ENCODE measurements at places on chromosomes 4 and X.

GRCh38 chrX:103779141-103779789 is 2.6 kb downstream of the PLP1 start:
- DNase-seq, result no peak

GRCh38 chr4:56703378-56703777 is 22.3 kb upstream of the HOPX start:
- DNase-seq, result no peak

DNA sequence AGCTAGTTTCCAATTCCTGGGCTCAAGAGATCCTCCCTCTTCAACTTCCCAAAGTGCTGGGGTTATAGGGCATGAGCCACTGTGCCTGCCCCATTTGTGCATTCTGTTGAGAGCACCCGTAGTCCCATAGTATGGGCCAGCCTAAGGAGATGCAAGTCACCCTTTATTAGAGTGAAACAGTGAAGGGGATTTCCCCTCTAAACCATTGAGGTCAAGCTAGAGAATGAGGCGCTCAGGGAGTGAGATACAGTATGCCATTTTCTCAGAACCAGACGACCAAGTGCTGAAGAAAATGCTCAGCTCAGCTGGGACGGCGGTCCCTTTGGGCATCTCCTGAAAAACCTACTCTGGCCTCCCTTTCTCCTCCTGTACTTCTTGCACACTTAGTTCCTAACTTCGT is 18.7 kb downstream of the RNF4 start:
- DNase-seq, result no peak

GRCh38 chr4:167088115-167088514 is 146.2 kb downstream of the SPOCK3 start:
- DNase-seq, result no peak

- no peak for DNase-seq
These were observed 1222.0 kb upstream of the TENM3 start for GRCh38 chr4:181021213-181021612.

GRCh38 chr4:25535278-25535677 is 120.4 kb upstream of the SLC34A2 start:
- DNase-seq, result no peak

DNA sequence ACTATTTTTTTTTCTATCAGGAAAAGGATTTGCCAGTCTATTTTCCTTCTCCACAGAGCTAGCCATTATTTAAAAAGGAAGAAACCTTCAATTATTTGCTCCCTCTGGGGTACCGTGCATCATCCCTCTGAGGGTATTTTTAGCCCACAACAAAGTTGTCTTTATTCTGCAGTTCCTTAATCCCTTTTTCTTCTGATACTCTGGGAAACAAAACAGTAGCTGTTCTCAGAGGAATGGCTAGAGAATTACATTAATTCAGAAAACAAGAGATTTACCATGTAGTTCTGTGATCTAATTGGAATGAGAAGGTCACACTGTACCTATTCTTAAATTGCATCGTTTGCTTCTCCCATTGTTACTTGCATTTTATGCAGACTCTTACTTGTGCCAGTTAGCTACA is 1056.7 kb downstream of the STIM2 start:
- no peak for DNase-seq

DNA sequence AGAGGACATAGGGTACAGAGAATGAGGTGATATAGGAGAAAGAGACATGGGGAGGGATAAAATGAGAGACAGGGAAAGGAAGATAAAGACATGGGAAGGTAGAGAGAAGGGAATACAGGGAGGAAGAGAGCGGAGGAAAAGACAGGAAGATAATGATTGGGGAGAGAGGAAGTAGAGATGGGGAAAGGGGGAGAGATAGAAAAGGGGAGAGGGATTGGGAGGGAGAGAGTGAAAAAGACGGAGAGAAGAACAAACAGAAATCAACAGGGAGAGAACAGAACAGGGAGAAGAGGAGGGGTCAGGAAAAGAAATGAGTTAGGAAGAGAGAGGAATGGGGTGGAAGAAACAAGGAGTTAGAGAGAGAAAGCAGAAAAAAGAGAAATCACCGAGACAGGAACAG is 4.6 kb downstream of the GRIPAP1 start:
- DNase-seq, result no peak

DNA sequence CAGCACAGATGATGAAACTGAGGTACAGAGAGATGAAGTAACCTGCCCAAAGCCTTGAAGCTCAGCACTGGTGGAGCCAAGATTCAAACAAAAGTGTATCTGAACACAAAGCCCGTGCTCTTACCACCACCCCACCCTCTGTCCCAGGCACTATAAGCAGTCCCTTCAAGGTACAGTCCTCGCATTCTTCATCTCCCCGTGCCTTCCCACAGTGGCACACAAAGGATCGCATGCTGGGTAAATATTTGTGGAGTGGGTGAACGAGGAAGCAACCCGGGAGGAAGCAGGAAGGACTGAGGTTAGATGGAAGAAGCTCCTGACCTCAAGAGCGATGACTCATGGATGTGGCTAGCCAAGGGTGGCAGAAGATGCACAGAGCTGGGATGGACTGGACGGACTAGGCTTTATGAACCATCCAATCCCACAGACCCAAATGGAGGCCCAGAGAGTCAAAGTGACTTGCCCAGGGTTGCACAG is 18.4 kb downstream of the IQSEC2 start:
- no peak for DNase-seq

- DNase-seq, result no peak
These were observed 16.3 kb downstream of the MAML3 start for GRCh38 chr4:140137671-140138070.

DNA sequence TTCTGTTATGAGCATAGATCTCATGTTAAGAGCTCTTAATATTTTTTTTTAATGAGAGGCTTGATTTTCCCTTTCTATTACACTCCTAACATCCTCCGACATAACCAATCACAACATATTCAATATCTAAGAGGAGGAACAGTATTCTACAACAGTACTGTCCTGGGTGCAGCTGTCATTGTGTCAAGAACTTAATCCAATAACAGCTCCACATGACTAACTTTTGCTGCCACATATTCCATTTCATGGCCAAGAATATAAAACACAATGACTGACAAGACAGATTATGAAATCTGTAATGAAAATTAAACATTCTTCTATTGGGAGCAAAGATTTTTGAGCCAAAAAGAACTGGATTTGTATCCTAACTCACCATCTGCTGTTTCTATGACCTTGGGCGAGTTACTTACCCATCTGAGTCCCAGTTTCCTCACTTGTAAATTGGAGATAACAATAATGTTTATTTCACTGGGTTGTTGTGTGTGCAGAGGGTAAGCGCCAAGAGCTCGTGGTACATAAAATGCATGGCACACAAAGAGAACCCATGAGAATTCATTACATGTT is 405.6 kb downstream of the SPRY1 start:
- no peak for DNase-seq

DNA sequence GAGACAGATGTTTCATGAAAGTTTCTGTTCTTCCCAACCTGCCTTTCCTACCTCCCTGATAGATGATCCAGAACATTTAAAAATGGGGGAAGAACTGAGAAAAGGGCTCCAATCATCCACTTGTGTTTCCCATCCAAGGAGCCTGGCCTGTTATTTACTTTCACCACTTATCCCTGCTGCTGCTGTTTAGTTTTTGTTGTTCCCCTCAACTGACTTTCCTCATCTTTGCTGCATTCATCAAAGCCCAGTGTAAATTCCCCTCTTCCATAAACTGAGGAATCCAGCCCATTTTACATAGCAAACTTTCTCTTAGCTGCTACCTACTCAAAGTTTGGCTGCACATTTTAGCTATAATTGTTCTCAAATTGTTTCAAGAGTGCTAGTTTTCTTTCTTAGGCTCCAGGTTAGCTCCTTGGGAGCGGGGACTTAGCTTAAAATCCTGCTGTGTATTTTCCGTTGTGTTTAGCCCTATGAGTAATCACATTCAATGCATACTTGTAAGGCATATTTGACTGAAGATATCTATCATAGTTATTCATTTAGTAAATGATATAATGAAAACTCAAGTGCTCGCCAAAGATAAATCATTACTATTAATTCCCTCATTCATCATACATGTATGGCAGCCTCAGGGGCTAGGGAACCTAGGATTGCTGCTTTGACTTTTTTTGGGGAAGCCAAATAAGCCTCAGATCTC is 1.4 kb upstream of the PTPN13 start:
- no peak for DNase-seq

DNA sequence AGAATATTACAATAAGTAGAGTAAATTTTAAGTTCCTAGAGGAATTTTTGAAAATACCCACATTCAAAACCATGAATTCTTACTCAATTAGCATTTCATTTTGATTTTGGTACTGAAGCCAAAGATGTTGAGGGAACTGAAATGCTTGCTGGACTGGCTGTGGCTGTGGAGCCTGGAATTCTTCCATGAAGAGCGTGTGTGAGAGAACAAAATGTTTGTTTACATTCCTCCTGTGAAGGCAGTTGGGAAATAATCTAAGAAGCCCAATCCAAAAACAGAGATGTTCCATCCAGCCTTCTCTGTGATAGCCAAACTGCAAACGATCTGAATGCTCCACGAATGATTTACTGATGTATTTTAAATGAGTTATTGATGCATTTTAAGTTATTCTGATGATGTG is 3.8 kb upstream of the ADH1B start:
- DNase-seq, result no peak

DNA sequence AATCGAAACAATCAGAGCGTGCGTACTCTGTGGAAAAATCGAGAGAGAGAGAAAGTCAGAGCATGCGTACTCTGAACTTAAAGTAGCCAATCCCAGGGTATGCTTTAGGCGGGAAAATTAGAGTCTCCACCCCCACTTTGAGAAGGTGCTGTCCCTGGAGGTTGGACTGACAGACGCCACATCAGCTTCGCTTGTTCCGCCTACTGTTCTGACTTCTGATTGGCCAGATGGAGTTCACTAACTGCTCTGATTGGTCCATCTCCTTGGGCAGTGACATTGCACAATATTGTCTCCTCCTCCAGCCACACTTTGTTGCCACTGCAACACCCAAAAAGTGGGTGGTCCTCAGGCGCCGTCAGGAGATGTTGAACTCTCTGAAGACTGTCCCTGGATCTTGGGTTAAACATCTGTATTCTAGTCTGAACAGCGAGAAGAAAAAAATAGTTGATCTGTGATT is at the start of gene SSX5:
Gene SSX5 (minus strand): TSS at position 51 of the 457 bp plus-strand sequence. CDS start 1,437 bp downstream, outside the sequence.
- peak; percentile 0 for DNase-seq

GRCh38 chr4:187128976-187129375 is 405.3 kb upstream of the FAT1 start:
- no peak for DNase-seq

GRCh38 chrX:68292471-68292870 is 140.8 kb downstream of the OPHN1 start:
- no peak for DNase-seq

GRCh38 chr4:78179196-78179595 is 122.1 kb downstream of the FRAS1 start:
- DNase-seq, result no peak

GRCh38 chrX:24332878-24333277 is 19.0 kb upstream of the SUPT20HL2 start:
- DNase-seq, result no peak

- no peak for DNase-seq
These were observed 27.3 kb upstream of the XAGE2 start for GRCh38 chrX:52341493-52341892.
